ENCODE measurements at places on chromosomes 1 and 21.
A peak's percentile ranks its signal among the peaks of the same experiment; 100 is the strongest.

DNA sequence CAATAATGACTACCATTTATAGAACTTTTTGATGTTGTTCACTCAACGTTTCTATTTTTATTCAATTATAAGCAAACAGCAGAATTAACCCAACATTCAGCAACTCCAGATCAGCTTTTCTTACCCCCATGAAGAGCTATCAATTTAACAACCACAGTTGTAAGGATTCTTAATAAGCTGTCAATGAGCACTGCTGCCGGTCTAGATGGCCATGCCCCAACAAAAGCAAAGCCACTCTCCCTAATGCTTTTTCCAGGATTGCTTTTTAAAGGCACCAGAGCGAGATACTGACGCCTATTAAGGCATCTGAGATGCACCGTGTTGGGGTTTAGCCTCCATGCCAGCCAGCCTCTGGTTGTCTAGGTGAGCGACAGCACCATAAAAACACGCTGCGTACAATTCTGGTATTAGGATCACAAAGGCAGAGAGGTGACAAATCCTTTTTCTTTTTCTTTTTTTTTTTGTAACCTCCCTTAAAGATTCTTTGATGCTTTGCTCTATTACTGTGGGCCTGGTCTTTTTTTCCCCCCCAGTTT, 39.5 kb downstream of the PTPRC start:
- no peak for DNase-seq

GRCh38 chr1:26278303-26278702, 1.6 kb upstream of the SH3BGRL3 start:
- no peak for DNase-seq

DNA sequence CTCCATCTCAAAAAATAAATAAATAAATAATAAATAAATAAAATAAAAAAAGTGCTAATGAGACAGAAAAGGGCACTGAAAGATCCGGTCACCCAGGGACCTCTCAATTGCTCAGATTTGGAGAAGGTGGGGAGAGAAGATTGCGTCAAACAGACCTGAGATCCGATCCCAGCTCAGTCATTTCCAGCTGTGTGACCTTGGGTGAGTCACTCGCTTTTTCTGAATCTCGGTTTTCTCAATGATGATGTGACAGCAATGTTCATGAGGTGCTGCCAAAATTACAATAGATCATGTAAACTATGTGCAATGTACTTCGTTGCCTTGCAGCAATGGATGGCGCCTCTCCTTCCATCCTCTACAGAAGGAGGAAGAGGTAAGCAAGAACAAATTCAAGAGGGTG, 11.1 kb upstream of the MEF2D start:
- no peak for DNase-seq

- DNase-seq: no peak
Observed at GRCh38 chr1:107479865-107480350, 339.1 kb downstream of the NTNG1 start.

GRCh38 chr1:207430602-207431001, 23.5 kb upstream of the CR2 start:
- no peak for DNase-seq

DNA sequence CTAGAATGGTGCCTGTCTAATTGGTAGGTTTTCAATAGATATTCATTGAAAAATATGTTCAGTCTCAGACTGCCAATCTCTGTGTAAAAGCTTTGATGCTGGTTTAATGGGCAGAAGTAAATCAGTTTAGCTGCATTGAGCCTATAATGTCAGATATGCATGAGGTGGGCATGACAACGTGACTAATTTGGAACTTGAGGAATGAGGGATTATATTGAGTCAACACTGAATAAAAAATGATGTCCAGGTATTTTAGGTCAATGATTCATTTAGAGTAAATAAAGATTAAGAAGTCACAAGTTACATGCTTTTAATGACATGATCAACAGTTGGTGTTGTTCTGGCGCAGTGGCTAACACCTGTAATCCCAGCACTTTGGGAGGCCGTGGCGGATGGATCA, 3.0 kb downstream of the WDR3 start:
- DNase-seq: no peak

GRCh38 chr21:44490405-44490804, 35.1 kb downstream of the LRRC3 start:
- DNase-seq: no peak

GRCh38 chr1:58854576-58854975, 70.7 kb upstream of the JUN start:
- peak; percentile 86 for DNase-seq

- no peak for DNase-seq
Observed at GRCh38 chr1:110227774-110228173, 17.7 kb downstream of the KCNC4 start.
